Stimulated activated CD4-positive, alpha-beta T cell treated with anti-CD3 and anti-CD28 coated beads, Interleukin-12 subunit alpha, Interleukin-12 subunit beta, amount 100 ng/mL, for 24 hours (primary cell): ENCODE measurements at places on chromosomes 3 and 15.

DNA sequence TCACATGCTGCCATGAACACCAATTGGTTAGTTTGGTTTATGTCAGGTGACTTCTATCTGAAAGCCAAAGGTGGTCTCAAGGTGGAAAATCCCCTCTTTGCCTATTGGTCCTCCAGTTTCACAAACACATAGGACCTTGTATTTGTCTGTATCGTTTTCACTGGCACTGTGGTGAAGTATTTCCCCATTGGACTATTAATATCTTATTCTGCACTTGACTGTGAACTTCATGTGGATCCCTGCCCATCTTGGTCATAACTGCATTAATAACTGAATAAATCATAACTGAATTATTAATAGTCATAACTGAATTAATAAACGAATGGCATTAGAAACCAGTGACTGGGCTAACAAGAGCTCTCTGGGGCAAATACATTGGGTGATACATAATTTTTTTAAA lies 341.3 kb upstream of the ADAMTS9 start:
- no peak for DNase-seq

DNA sequence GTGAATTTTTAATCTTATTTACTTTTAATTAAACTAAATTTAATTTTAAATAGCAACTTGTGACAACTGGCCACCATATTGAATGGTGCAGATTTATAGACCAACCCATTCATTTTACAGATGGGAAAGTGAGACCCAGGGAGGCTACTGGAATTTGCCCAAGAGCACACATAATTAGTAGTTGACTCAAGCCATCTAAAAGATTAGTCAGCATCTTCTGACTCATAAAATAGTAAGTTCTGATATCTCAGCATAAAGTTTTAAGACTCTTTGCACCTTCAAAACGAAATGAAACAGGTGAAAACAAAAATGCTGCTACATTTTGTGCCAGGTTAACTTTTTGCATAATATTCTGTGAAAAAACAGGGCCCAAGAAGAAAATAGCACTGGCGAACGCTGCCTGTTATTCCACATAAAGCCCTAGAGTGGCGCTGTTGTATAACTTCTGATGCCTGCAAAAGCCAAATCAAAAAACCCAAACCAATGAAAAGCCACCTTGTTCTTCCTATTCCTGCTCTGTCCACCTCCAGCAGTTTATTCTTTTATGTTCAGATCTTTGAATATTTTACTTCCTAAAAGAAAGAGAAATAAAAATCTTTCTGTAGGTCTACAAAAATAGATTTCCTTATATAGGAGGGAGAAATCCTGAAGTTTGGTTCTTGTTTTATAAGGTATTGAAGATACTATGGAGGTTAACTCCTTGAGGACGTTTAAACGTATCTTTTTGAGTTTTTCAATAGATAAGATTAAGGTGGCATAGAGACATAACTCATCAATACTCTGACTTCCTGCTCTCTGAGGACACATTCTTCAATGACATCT lies 62.8 kb downstream of the OTOL1 start:
- no peak for DNase-seq

- DNase-seq = no peak
These were observed 32.0 kb downstream of the SELENOT start for GRCh38 chr3:150635076-150635475.

GRCh38 chr3:181455276-181455675 lies 256.4 kb upstream of the SOX2 start:
- no peak for DNase-seq

DNA sequence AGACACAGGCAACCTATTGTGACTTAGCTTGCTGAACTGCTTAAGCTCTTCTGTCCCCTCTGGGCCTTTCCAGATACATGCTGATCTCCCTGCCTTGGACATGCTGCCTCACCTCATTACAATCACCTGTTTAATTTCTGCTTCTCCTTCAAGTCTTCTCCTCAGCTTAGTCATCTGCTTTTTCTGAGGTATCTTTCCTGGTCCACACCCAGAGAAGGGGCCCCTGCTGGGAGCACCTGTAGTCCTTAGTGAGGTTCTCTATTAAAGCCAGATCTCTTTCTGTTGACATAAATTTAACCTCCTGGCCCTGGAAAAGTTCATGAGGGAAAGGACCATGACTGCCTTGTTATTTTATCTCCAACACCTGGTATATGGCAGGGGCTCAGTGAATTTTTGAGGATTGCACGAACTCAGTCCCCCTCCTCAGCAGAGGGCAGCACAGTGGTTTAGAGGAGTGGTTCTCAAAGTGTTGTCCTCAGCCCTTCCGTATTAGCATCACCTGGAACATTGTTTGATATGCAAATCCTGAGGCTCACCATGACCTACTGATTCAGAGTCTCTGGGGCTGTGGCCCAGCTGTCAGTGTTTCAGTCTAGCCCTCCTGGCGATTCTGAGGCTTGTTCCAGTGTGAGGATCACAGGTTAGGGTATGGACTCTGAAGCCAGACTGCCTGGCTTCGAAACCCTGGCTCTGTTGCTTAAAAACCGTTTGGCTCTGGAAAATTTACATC lies 12.7 kb downstream of the COL6A6 start:
- no peak for DNase-seq

- DNase-seq = no peak
These were observed 15.2 kb downstream of the GNAI2 start for GRCh38 chr3:50251220-50251619.

DNA sequence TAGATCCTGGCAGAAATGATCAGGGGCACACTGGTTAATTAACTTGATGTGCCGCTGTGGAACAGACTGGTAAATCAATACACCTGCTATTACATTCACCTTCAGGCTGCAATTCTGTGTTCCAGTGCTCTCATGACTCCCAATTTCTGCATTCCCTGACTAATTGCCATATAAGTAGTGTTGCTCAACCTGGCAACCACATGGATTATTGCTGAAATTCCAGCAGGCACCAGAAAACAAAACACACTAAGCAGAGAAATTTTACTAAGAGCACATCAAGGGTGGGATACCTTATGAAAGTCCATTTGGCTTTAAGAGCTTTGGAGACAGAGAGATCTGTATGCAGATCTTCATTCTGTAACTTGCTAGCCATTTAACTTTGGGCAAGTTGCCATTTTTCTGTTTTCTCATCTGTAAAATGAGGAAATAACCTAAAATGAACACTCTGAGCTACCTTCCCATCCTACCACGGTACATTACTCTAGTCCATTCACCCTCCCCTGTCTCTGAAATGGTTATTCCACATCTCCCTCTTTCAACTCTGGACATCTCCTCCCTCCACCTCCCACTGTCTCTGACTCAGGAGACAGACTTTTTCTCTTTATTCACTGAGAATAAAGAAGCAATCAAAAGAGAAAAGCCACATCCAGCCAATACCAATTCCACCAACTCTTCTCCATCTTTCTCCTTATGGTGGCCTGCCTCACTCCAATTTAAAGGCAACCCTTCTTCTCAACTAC lies 54.6 kb downstream of the STAC start:
- DNase-seq = no peak

GRCh38 chr15:89123181-89123525 lies 34.9 kb downstream of the ABHD2 start:
- DNase-seq = no peak

DNA sequence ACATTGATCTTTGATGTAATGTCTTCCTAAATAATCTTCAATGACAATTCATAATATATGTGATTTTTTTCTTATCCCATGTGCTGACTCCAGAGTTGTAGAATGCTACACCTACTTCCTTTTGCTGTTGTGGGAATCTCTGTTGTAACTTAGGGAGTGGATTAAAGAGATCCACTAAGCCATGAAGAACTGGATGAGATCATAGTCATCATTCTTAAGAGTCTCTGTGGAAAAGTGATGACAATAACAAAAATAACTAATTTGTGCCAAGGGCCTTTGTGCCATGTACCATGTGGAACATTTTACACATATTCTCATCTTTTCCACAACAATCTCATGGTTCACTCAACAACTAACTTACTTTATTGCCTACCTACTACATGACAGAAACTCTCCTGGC lies 162.9 kb upstream of the PDZRN3 start:
- no peak for DNase-seq

DNA sequence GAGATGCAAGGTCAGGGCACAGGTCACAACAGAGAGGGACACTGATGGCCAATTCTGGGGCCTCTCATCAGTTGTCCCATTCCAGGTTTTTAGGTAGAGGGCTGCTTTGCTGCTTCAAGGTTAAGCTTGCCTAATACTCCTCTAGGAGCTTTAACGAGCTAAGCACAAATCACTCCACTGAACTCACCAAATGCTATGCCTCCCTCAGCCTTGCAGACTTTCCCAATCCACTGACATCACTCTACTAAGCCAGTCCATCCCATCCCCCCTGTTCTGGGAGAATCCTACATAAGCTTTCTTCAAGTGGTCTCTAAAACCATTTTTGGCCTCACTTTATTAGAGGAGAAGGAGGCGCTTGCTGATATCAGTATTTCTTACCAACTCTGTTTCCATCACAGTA lies 24.8 kb upstream of the PDCD6IP start:
- DNase-seq = no peak

- DNase-seq = no peak
These were observed 967.1 kb upstream of the ROBO1 start for GRCh38 chr3:80734920-80735319.

DNA sequence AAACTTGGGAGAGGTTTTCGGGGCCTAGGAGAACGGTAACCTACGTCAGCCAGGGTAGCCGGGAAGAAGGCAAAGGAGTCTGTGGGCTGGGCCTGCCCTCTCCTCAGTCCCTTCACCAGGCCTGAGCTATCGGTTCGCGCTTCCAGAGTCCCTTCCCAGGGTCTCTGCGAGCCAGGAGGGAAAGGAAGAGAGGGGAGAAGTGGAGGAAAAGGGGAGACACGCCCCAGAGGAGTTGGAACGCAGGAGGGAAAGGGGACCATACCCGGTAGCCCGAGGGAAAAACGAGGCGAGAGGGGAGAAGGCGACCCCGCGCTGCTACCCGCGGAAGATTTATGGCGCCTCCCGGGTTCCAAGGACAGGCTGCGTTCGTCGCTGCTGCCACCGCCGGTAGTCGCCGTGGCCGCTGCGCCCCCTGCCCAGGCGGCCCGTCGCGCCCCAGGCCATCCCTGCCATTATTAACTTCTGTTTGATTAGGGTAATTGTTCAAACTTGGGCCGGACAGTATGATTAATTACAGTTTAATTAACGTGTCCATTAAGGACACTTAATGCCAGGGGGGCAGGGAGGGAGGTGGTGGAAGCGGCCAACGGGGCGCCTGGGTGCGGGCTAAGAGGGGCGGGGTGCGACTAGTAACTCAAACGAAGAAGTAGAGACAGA lies 3.4 kb upstream of the SKOR1 start:
- no peak for DNase-seq

DNA sequence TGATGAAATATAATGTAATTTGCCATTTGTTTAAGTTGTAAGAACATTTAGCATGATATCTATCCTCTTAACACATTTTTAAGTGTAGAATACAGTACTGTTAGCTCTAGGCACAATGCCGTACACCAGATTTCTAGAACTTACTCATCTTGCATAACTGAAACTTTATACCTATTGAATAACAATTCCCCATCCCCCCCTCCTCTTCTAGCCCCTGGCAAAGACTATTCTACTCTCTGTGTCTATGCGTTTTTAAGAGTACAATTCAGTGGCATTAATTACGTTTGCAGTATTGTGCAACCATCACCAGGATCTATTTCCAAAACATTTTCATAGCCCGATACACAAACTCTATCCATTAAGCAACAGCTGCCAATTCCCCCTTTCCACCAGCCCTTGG lies 261.7 kb downstream of the PLOD2 start:
- DNase-seq = no peak

- no peak for DNase-seq
These were observed 182.8 kb upstream of the TOPAZ1 start for GRCh38 chr3:44058868-44059203.

GRCh38 chr3:128080323-128081080 lies 28.3 kb downstream of the SEC61A1 start:
- no peak for DNase-seq

- no peak for DNase-seq
These were observed 24.4 kb downstream of the MAP1A start for GRCh38 chr15:43541785-43542184.

DNA sequence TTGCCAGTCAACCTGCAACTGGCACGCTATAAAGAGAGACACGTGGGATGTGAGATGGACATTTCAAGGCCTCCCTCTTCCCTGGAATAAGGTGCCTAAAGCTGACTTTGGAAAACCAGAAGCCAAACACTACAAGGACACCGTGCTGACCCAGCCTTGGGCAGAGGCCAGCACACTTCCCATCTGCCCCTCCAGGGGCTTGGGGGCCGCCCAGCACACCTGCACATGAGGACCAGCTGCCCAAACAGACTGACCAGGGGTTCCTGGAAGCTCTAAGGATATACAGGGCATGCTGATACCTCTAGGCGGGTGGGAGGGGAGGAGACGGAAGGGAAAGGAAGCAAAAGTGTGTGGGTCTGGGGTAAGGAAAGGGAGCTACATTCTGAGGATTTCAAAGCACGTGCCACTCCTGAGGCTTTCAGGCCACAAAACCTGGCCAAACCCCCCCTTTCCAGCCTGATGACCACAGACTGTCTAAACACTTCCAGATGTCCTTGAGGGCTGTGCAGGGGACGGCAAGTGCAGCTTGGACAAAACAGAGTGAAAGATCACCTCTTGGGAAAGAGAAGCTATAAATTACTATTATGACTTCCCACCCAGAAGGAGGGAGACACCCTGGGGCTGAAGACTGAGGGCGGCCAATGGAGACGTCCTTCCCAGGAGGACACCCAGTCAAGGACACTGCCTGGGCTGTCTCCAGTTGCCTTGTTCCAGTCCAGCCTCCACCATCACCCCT lies 57.9 kb downstream of the ADCY5 start:
- no peak for DNase-seq

- no peak for DNase-seq
These were observed 29.4 kb upstream of the SEMA3F start for GRCh38 chr3:50125541-50126286.

GRCh38 chr3:105915524-105915923 lies 46.7 kb upstream of the CBLB start:
- DNase-seq = no peak

- no peak for DNase-seq
These were observed 35.2 kb downstream of the FBXO45 start for GRCh38 chr3:196603683-196604082.

DNA sequence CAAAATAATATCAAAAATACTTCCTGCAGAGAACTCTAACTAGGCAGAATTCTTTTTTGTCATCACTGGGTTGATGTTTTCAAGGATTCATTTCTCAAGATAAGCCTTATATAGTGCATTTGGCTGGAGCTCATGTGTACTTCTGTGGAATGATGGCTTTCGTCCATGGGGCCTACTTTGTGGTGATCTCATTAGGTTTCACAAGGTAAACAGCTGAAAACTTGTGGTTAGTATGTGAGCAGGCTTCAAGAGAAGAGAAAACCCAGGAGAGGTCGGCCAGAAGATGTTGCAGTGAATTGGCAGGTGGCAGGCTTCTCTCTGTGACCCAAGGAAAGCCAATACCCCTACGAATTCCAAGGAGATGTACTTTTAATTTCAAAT lies 121.4 kb upstream of the PHLDB2 start:
- no peak for DNase-seq

- DNase-seq = no peak
These were observed 231.3 kb downstream of the VPS13C start for GRCh38 chr15:61828860-61829513.

GRCh38 chr3:78565712-78566111 lies 1202.1 kb downstream of the ROBO1 start:
- no peak for DNase-seq

- no peak for DNase-seq
These were observed 301.2 kb downstream of the OXSM start for GRCh38 chr3:26091096-26091495.

- no peak for DNase-seq
These were observed 35.2 kb downstream of the NCEH1 start for GRCh38 chr3:172675441-172676193.

- DNase-seq = no peak
These were observed 26.4 kb upstream of the DOCK3 start for GRCh38 chr3:50648313-50648712.
